ENCODE measurements at places on chromosomes 1 and 21.

- DNase-seq = no peak
Measured at GRCh38 chr1:48536477-48536876, 64.5 kb upstream of the SPATA6 start.

- no peak for DNase-seq
Measured at GRCh38 chr1:150164779-150165178, 15.1 kb downstream of the PLEKHO1 start.

- no peak for DNase-seq
Measured at GRCh38 chr1:39508857-39509305, 17.4 kb downstream of the BMP8A start.

DNA sequence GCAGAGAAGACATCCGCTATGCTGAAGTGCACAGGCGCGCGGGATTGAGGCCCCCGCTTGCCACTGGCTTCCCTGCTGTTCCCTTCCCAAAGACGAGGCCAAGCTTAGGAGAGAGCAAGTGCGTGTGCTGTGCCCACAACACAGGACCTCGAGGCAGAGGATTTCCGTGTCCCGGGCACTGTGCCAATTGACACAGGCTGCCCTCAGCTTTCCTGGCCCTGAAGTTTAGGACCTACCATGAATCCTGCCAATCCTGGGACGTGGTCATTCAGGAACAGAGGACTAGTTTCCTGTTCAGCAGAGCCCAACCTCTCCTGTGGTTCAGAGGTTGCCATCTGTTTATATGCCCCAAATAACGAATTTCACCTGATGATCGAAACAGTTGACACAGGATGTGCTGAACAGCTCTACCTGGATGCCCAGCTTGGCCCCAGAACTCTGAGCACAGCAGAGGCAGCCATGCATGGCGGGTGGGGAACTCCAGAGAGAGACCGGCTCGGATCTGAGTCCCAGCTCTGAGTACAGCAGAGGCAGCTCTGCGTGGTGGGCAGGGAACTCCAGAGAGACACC is 22.0 kb downstream of the SLC37A1 start:
- DNase-seq = no peak

DNA sequence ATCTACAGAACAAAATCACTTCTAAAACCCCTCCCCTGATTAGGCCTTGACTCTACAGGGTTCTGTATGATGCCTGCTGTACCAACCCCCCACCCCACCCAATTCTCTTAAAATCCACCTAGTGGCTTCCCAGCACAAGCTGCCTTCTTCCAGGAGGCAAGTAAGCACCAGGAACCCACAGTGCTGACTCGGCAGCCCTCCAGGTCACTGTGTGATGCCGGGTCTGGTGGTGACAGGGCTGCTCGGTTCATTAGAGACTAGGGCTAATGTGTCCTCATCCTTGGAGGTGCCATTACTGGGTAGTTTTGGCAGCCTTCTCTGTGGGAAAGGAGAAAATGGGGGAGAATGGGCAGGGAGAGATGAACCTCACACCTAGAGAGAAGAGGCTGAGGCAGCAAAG is 363.5 kb downstream of the PTPRU start:
- DNase-seq = no peak

GRCh38 chr1:116934586-116935207 is 25.0 kb downstream of the PTGFRN start:
- no peak for DNase-seq

GRCh38 chr1:153642161-153642560 is 8.3 kb downstream of the CHTOP start:
- no peak for DNase-seq

GRCh38 chr1:115136106-115136505 is 46.8 kb upstream of the TSPAN2 start:
- DNase-seq = no peak

DNA sequence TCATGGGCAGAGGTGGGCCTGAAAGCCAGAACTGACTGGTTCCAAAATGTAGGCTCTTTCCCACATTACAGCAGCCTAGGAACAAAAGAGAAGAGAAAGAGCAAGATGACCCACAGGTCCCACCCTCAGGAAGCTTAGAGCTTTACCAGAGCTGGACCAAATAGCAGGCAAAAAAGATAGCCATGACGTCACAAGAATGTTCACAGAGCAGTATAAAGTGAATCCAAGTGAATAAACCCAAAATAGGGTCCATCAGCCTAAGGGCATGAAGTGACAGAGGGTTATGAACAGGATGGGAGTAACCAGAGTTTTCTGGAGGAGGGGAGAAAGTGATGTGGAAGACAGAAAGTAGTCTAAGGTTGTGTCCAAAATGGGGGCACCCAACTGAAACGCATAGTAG is 221.2 kb downstream of the KCNH1 start:
- DNase-seq = no peak

DNA sequence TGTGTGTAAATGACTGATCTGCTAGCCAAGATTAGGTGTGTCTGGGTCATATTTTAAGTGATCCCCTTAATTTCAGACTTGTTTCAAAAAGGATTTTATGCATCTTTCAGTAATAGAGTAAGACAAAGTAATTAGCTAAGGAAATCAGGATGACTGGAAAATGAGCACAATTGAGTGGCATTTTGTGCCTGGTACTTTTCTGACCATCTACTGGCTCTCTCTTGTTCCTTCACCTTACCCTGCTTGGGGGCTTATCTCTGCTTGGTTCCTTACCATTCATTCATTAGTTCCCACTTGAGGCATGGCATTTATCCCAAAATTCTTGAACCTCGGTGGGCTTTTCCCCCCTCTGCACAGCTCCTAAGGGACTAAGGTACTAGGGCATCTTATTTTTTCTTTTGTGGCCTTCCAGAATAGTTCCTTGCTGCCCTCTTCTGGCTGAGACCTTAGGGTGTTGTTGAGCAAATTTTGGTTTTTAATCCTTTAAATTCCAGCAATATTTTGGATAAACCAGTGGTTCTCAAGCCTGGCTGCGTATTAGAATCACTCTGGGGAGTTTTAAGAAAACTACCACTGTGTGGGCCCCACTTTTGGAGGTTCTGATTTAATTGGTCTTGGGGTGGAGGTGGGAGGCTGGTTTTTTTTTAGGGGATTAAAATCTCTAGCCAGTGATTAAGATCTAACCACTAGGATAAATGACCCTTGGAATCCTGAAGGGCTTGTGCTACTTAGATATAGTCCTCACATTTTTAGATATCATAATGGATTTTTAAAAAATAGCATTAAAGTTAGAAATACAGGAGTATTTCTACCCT is 50.8 kb downstream of the HS2ST1 start:
- no peak for DNase-seq

DNA sequence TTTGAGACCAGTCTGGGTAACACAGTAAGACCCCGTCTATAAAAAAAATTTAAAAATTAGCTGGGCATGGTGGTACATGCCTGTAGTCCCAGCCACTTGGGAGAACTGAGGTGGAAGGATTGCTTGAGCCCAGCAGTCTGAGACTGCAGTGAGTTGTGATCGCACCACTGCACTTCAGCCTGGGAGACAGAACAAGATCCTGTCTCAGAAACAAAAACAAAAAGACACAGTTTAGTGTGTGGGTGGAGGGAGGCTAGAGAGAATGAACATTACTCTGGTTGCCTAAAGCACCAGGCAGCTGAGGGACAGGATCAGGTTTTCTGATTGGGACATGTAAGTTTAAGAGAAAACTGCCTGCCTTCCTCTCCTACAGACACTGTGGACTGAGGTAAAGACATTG is 42.3 kb downstream of the VAMP4 start:
- no peak for DNase-seq

DNA sequence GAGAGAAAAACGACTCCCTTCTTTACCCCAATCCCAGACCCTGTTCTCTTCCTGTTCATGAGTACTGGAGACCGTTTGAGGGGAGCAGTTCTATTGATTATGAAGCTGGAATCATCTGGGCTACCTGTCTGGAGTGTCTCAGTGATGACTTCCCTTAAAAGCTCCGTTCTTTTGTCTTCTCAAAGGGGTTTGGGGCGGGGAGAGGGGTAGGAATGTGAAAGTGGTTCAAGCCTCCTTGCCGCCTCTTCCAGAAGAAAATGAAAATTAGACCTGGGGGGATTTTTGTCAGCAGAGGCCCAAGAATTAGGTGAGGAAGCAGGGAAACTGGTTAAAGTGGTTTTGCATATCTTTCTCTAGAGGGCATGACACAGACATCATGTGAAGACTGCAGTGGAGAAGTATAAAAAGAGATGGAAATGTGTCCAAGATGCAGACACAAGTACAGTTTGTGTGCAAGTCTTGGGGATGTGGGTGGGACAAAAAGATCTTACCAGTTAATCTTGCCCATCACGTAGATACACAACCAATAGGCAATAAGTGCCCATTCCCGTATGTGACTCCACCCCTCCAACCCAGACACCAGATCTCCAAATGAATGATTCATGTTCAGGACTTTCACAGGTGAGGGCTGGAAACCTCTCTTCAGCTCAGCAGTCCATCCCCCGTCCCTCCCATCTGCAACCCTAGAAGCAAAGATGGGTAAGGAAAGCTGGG is 470 bp upstream of the MTMR11 start:
- no peak for DNase-seq

- no peak for DNase-seq
Measured at GRCh38 chr1:182015360-182015759, 46.2 kb downstream of the ZNF648 start.

DNA sequence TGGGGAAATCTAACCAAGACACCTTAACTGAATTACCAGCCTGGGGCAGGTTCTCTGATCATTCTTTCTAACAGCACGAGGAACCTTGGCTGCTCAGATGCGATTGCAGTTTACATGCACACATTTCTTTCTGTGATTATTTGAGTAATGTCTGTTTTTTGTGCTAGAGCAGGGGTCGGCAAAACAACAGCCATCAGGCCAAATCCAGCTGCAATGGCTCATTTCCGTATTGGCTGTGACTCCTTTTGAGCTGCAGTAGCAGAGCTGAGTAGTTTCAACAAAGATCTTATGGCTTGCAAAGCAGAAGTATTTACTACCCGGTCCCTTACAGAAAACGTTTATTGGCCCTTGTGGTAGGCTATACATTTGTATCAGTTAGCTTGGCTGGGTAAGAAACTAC is 37.1 kb downstream of the ZBTB18 start:
- no peak for DNase-seq

GRCh38 chr21:43282358-43283120 is 113.7 kb downstream of the CRYAA start:
- DNase-seq = no peak

DNA sequence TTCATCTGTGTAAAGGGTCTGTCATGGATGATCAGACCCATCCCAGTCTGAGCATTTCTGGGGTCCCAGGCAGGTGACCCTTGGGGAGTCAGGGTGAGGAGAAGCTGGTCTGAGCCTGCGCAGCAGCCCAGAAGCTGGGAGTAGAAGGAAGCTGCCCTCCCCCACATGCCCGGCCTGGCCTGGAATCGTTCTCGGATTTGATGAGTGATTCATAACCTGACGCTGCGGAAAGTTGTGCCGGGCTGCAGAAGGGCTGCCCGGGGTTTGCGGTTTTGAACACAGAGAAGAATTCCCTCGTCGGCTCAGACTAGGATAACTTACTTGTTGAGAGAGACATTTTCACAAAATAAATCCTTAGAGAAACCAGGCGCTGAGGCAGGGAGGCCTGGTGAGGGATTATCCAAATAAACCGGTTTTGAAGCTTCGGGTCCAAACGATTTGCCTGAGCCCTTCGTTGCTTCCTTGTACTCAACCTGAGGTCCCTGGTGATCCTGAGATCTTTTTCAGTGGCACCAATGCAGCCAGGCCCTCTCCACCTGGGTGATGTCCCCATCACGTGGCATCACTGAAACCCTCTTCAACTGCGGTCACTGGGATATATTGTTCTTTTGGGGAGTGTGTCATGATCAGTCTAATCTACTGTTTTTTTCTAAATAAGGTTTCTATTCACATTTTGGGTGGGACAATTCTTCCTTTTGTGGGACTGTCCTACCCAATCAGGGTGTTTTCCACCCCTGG is 29.2 kb downstream of the EPHB2 start:
- DNase-seq = no peak

DNA sequence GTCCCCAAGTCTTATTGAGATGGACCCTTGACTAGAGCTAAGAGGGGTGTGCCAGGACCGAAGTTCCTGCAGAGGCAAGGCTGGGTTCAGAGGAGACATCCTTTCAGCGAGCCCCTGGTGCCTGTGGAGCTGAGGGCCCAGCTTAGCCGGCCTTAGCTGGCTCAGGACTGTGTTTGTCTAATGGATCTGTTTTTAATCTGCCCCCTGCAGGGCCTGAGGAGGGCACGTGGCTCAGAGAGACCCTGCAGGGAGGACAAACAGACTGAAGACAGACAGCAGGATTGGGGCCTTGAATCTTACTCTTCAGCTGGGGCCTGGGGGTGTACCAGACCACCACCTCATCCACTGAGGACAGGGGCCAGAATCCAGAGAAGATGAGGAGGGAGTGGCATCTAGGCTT is 1.6 kb downstream of the CRABP2 start:
- DNase-seq = no peak

GRCh38 chr1:29883986-29884385 is 647.7 kb downstream of the PTPRU start:
- no peak for DNase-seq

- no peak for DNase-seq
Measured at GRCh38 chr1:113812661-113813135, 422 bp upstream of the RSBN1 start.

DNA sequence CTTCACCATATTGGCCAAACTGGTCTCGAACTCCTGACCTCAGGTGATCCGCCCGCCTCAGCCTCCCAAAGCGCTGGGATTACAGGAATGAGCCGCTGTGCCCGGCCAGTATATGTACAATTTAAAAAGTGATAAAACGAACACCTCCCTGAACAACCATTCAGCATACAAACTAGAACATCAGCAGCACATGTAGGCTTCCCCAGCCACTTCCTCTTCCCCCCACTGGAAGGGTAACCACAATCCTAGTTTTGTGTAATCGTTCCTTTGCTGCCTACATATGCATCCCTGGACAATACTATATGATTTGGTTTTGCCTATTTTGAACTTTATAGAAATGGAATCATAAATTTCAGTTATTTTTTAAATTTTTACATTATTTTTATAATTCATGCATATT is 60.4 kb downstream of the DESI2 start:
- DNase-seq = no peak

GRCh38 chr1:154478639-154479038 is 23.4 kb upstream of the TDRD10 start:
- no peak for DNase-seq

GRCh38 chr1:22796642-22797041 is 86.0 kb downstream of the EPHB2 start:
- DNase-seq = no peak

DNA sequence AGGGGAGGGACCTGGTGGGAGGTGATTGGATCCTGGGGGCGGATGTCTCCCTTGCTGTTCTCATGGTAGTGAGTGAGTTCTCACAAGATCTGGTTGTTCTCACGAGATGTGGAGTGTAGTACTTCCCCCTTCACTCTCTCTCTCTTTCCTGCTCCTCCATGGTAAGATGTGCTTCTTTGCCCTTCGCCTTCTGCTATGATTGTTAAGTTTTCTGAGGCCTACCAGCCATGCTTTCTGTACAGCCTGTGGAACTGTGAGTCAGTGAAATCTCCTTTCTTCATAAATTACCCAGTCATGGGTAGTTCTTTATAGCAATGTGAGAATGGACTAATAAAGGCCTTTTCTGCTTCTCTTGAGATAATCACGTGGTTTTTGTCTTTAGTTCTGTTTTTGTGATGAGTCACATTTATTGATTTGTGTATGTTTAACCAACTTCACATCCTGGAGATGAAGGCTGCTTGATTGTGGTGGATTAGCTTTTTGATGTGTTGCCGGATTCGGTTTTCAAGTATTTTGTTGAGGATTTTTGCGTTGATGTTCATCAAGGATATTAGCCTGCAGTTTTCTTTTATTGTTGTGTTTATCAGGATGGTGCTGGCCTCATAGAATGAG is 45.5 kb downstream of the RABGAP1L start:
- no peak for DNase-seq
